NCI-H2081 treated with DMSO at 0.1 percent for 48 hours (cell line): ENCODE measurements at places on chromosomes 1 and 21.

- no peak for DNase-seq
These were observed 32.0 kb upstream of the ATP5PO start for GRCh38 chr21:33947451-33948095.

GRCh38 chr1:160674415-160674814 lies 27.6 kb upstream of the SLAMF1 start:
- no peak for DNase-seq

GRCh38 chr21:45236481-45236880 lies 51.2 kb downstream of the POFUT2 start:
- DNase-seq: no peak

- no peak for DNase-seq
These were observed 21.6 kb upstream of the POFUT2 start for GRCh38 chr21:45309069-45309986.

DNA sequence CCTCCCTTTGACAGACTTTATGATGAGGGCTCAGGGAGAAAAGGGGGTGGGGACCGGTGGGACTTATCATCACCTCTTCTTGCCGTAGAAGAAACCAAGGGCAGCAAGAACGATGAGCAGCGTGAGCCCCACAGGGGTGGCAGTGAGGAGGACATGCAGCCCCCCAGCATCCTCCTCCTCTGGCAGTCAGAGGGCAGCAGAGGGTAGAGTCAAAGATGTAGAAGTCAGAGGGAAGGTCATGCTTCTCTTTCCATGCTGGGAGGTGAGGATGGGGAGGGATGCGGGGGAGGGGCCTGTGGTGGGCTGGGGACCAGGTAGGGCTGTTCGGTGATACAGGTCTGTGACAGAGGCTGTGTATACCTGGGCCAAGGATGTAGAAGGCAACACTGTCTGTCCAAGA lies 14.8 kb downstream of the INSRR start:
- DNase-seq: no peak

DNA sequence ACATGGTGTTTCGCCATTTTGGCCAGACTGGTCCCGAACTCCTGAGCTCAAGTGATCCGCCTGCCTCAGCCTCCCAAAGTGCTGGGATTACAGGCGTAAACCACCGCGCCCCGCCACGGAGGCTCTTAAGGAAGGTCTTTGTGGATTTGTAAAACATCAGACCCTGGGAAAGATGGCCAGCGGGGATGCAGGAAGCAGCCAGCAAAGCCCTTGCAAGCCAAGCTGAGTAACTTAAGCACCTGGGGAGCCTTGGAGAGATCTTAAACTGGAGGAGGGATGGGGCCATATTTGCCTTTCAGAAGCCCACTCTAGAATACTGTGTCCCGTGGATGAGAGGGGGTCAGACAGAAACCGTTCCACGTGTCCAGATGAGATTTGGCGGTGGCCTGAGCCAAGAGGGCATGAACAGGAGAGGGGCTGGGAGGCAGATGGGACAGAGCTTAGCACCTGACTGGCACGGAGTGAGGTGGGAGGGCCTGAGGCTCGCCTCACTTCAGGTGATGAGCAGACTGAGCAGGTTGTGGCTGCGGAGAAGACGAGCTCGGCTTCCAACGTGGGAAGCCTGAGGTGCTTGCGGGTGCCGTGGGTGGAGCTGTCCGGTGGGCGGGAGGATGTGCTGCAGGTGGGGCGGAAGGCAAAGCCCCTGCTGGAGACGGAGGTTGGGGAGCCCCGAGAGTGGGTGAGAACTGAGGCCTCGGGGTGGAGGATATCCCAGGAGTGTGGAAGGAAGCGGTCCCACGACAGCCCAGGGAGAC lies 11.7 kb downstream of the C1orf216 start:
- DNase-seq: no peak

DNA sequence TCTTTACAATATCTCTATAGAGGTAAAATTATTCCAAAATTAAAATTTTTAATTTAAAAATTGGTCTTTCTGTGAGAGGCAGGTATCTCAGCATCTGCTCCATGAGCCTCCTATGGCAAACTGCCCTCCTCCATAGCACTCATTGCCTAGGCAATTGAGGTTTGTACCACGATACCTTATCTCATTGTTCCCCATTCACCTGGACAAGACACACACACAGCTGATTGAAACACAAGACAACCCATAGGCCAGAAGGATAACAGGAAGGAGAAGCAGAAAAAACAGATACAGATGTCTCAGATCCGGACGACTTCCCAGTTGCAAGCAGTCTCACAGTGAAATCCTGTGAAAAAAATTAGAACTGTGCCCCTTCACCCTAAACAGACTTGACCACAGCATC lies 24.3 kb downstream of the RHBDL2 start:
- DNase-seq: no peak

DNA sequence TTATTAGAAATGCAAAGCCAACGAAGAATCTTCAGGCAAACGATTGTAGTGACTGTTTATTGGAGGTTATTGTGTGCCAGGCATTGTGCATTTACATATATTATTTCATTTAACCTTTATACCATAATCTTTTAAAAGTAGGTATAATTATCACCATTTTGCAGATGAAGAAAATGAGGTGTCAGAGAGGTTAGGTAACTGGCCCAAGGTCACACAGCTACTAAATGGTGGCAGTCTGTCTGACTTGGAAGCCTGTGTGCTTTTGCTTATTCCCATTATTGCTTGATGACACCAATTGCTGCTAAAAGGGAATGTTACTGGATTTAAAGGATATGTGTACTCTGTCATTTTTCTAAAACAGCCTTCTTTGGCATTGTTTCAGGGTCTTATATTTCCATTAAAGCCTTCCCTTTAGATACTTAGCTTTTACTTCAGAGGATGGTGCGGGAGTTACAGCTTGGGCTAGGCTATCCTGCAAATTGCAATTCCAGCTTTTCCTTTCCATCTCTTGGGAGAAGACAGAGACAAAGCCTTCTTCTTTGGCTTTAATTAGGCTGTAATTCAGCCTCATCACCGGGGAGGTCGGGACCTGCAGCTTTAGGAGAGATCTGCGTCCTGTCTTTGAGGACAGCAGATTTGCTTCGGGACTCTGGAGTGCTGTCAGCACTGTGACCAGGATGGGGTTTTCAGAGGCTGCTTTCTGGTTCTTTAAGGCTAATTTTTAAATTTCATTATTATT lies 37.4 kb upstream of the ERRFI1 start:
- no peak for DNase-seq

DNA sequence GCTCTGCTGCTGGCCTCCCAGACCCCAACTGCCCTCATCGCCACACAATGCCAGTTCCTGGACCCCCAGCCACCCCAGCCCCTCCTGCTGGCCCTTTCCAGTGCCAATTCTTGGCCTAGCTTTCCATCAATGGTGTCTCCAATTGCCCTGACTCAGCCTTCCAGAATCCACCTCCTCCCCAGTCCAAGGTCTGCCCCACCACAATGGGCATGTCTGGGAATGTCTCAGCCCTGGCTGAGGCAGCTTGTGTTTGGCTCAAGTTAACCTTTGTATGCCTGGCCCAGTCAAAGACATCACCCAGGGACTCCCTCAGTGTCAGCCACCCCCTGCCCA lies 16.4 kb downstream of the ALDH4A1 start:
- no peak for DNase-seq

DNA sequence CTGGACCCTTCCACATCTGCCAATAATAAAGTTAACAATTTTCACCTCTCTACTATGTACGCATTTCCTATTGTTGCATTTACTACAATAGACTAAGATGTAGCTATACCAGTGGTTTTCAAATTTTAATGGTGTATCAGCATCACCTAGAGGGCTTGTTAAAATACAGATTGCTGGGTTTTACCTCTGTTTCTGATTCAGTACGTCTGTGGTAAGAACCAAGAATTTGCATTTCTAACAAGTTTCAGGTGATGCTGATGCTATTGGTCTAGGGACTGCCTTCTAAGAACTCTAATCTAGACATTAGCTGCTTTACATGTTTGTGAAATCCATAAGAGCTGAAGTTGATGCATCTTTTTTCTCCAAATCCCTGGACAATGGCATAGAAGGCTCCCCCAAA lies 59.7 kb downstream of the ERICH3 start:
- no peak for DNase-seq

GRCh38 chr1:234975122-234975940 lies 153.3 kb downstream of the TOMM20 start:
- no peak for DNase-seq

DNA sequence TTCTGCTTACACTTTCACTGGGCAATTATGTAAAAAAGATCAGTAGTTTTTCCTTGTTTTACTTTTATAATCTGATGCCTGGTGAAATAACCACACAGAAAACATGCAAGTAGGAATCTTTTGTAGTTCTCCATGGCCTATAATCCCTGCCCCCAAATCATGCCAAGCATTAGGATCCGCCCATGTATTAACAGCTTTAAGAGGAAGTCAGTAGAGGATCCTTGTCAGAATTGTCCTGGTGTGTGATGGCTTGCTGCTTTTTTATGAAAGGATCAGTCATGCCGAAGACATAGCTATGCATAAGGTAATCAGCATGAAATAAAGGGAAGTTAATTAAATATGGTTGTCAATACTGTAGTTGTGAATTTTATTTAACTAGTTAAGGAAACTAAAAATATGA lies 20.0 kb downstream of the ADGRL2 start:
- DNase-seq: no peak

DNA sequence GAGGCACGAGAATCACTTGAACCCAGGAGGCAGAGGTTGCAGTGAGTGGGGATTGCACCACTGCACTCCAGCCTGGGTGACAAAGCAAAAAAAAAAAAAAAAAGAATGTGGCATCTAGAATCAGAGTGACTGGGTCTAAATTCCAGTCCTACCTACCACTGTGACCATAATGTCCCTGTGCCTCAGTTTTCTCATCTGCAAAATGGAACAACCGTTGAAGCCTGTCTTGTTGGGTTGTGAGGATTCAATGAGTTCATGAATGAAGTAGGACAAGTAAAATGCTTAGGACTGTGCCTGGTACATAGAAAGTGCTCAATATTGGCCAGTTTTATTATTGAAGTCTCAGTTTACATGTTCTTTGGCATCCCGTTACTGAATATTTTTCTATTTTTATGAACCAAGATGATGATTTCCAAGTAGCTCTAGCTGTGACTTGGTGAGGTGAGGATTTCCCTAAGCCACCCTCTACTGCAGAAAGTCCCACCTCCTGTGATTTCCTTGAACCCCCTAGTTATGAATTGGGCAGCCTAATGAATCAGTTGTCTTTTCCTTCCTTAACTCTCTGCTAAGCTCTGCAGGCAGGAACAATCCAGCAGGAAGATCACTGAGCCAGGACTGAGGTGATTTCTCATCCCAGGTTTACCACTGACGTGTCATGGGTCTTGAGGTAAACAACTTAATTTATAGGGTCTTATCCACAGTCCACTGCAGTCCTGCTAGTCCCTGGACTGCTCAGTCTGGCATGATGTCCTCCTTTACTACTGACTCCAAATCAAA lies 18.9 kb upstream of the MEAF6 start:
- no peak for DNase-seq

GRCh38 chr1:59638231-59638711 lies 176.5 kb upstream of the HOOK1 start:
- DNase-seq: no peak

DNA sequence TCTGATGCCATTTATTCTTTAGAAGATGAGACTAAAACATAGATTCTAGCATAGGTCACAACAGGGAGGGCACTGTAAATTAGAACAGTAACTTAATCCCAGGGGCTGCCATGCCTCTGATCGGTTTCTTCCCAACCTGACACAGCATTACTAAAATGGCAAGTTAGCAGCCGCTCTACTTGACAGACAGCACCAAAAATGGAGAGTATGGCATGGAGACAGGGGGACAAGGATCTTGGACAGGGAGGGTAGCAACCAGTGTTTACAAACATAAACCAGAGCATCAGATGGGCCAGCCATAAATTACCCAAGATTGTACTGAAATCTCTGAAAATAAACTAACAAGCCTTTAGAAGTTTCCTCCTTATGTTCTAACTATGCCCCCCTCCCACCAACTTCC lies 5.9 kb downstream of the DUSP10 start:
- DNase-seq: no peak

DNA sequence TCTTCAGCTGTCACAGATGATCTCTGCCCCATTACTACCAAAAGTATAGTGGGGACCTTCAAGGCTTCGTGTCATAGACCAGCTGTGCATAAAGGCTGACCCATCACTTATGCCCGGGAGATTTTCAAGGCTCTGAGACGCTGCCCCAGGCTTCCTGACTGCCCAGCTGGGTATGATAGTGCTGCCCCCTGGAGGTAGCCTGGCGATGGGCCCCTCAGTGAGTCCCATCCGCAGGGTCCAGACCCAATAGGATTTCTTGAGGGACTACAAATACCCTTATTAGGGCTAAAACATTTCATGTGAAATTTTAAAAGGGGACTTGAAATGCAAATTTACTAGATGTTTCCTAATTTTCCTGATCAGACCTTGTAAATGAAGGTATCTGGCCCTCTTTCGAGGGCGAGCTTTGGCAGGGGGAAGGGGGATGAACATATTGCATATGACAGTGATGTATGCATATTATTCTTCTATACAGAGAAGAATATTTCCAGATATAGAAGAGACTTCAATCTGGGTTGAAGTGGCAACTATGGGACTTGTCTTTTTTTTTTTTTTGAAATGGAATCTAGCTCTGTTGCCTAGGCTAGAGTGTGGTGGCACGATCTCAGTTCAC lies 11.7 kb upstream of the FCMR start:
- DNase-seq: no peak

DNA sequence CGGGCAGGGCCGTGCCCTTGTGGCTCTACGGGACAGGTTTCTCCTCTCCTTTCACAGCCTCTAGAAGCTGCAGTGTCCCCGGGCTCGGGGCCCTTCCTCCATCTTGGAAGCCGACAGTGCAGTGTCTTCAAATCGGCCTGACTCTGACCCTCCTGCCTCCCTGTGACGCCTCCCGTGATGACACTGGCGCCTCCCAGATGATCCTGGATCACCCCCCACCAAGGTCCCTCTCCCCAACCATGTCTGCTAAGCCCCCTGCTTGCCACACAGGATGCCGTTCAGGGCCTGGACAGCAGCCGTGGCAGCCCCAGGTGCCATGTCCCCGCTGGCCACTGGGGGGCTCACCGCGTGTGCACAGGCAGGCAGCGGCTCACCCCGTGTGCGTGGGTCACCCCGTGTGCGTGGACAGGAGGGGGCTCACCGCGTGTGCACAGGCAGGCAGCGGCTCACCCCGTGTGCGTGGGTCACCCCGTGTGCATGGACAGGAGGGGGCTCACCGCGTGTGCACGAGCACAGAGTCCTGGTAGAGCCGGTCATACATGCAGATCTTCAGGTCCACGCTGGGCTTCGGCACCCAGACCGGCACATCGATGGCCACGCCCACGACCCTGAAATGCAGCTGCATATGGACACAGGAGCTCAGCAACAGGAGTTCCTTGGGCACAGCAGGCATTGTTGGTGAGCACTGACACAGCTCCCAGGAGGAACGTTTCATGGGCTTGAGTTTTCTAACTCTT lies 24.9 kb upstream of the TMEM52 start:
- no peak for DNase-seq

DNA sequence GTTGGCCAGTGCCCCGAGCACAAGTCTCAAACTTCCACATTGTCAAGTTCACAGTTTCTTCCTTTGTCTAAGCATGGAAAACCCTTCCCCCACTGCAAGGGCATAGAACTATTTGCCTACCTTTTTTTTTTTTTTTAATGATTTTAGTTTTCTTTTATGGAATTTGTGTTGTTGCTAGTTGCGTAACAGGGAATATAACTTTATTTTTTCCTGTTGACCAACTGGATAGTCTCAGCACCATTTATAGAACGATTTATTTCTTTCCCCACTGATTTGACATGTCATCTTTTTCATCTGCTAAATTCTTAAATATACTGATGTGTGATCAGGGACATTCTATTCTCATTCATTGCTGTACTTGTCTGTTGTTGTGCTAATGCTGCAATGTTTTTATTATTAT lies 83.0 kb downstream of the PEX14 start:
- no peak for DNase-seq
